Hematopoietic multipotent progenitor cell treated with erythropoietin and hydrocortisone succinate and interleukin-3 and kit ligand, for 4 days (in vitro differentiated cells): ENCODE measurements at places on chromosomes 3 and 15.

- no peak for DNase-seq
Measured at GRCh38 chr3:123883701-123884202, 380 bp downstream of the MYLK start.

DNA sequence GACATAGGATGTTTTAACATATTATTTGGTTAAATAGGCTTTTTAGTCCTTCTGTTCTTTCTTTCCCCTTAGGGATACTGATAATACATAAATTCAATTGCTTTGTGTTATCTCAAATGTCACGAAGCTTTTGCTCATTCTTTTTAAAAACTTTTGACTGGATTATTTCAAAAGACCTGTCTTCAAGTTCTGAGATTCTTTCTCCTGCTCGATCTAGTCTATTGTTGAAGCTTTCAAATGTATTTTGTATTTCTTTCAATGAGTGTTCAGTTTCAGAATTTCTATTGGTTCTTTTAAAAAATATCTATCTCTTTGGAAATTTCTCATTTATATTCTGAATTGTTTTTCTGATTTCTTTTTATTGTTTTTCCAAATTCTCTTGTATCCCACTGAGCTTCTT is 16.9 kb downstream of the IL20RB start:
- DNase-seq = no peak

DNA sequence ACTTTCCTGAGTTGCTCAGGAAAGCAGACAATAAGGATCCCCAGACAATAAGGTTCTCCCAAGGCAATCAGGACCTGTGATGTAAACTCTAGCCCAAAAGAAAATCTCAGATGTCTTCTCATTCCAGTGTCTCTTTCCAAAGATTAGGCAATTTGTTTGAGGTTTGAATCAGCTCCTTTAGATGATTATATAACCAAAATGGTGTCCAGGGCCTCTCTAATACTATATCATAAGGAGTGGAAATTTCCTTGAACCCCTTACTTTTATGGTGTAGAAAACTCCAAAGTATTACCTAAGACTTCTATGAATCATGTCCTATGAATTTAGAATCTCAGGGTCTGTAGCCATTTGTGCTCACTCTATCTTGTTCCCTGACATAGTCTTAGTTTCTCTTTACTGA is 65.9 kb downstream of the GPR176 start:
- DNase-seq = no peak

DNA sequence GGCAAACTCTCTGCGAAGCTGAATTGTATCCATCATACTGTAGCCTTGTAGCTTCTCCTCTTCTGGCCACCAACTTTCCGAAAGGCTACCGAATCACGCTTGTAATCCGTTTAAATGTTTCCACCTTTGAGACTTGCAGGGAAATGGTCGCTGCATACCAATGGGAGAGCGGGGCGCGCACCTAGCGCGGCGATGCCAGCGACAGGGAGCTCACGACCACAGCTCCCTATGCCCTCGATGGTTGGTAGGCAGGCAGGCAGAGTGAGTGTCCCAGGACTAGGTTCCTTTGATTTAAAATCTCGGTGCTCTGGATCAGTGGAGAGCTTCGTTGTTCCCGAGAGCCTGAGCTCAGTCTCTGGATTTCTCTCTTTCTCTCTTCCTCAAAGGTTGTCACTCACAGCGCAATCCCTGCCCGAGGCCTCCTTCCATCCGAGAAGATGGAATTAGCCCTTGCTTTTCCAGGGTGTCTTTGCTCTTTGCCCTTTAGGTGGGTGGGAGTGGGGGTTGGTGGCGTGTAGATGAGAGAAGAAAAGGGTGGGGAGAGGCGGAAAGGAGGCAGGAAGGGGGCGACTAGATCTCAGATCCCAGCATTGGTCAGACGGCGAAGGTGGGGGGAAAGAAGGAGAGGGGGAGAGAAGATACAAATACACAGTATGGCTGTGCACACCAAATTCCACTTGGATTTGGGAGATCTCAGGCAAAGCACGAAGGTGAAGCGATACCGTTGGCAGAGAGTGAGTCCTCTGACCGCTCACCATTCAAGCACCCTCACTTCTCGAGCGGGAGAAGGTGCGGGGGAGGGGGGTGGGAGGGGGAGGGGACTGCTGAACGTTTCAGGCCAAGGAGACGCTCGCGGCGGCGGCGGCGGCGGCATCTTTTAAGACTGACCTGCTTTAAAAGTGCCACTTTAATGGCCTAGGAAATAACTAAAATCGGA is at the start of gene SLITRK3:
TSS of gene SLITRK3 (minus strand) at position 745 of the 937 bp plus-strand sequence. CDS start 5,554 bp downstream, outside the sequence.
- no peak for DNase-seq

- no peak for DNase-seq
Measured at GRCh38 chr15:92113832-92114231, 260.3 kb downstream of the SLCO3A1 start.

- no peak for DNase-seq
Measured at GRCh38 chr15:38090678-38091077, 156.2 kb downstream of the TMCO5A start.

- DNase-seq = no peak
Measured at GRCh38 chr3:82055792-82056191, 294.3 kb upstream of the GBE1 start.

DNA sequence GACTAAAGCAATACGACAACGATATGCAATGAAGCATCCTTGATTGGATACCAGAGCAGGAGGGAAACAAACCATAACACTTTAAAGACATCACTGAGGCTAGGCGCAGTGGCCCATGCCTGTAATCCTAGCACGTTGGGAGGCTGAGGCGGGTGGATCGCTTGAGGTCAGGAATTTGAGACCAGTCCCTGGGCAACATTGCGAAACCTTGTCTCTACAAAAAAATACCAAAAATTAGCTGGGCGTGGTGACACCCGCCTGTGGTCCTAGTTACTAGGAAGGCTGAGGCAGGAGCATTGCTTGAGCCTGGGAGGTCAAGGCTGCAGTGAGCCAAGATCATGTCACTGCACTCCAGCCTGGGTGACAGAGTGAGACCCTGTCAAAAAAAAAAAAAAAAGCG is 33.9 kb upstream of the BHLHE40 start:
- no peak for DNase-seq

GRCh38 chr15:49906966-49907365 is 212.1 kb downstream of the ATP8B4 start:
- DNase-seq = no peak

GRCh38 chr3:70138606-70139005 is 139.1 kb downstream of the SAMMSON start:
- no peak for DNase-seq
